ENCODE measurements at places on chromosomes 7 and 10.

DNA sequence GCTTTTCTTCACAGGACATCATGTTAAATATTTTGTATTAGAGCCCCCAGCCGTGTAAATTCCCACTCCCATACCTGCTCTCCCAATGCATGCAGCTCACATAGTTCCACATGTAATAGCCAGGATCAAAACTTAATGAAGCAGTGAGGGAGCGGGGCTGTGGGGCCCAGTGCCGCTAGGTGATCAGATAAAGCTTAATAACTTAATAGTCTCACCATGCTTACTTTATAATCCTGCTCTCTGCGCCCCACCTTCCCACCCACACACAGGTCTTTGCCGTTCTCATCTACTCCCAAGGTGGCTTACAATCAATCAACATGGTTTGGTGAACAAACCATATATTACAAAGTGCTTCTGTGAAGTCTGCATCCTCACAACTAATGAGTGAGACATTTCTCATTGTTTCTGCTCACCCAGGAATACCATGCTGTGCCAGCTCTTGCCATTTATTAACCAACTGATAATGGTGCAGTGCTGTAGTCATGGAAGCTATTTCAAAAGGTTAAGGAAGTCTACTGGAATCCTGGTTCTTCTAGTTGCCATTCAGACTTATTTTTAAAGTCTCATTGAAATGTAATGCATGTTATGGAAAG, 156.4 kb downstream of the CTTNBP2 start:
- no peak for DNase-seq

- DNase-seq = no peak
These were observed 149.4 kb downstream of the SNX10 start for GRCh38 chr7:26441002-26441521.

GRCh38 chr10:6365384-6365783, 162.7 kb downstream of the PFKFB3 start:
- DNase-seq = no peak

- DNase-seq = no peak
These were observed 84.5 kb downstream of the AOAH start for GRCh38 chr7:36639826-36640225.

- no peak for DNase-seq
These were observed 220.9 kb upstream of the MKLN1 start for GRCh38 chr7:131106681-131107336.

DNA sequence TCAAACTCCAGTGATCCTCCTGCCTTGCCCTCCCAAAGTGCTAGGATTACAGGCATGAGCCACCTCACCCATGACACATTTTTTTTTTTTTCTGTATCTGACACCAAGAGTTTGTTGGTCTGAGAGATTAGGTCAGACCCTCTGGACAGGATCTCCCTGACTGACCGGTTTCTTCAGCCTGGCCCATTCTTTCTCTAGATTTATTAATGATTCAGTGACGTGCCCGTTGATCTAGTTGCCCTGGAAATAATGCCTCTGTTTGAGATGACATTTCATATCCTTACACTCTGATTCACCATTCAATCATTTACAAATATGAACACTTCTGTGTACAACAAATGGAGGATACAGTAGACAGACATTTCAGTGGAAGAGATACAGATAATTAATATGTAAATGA, 1.4 kb upstream of the ZNF212 start:
- no peak for DNase-seq

GRCh38 chr10:14353291-14353913, 22.7 kb upstream of the FRMD4A start:
- DNase-seq = no peak

GRCh38 chr10:63210611-63211196, 77.6 kb downstream of the NRBF2 start:
- DNase-seq = no peak

DNA sequence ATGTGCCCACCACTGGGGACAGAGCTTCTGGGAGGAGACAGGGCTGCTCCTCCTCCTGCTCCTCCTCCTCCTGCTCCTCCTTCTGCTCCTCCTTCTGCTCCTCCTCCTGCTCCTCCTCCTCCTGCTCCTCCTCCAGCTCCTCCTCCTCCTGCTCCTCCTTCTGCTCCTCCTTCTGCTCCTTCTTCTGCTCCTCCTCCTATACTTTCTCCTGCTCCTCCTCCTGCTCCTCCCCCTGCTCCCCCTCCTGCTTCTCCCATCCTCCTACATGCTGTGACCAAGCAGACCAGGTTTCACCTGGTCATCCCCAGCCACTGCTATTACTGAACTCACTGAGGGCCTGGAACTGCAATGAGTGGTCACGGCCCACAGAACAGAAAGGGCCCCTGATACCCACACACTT, 154.0 kb upstream of the PPP2R2D start:
- DNase-seq = no peak

DNA sequence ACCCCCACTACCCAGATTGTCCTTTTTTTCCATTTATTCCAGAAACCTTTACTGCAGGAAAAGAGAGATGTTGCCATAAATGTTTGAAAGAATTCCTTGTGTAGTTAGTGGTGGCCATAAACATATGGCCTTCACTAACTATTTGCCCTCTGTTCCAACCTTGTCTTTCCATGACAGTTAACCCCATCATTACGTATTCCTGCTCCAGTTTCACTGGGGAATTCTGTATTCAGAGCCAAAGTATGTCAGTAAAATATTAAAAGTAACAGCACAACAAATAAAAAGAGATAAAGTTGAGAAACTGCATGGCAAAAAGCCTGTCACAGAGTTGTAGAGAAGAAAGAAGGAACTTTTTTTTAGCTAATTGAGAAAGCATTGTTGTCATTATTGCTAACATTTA, 261.3 kb downstream of the BICC1 start:
- DNase-seq = no peak

DNA sequence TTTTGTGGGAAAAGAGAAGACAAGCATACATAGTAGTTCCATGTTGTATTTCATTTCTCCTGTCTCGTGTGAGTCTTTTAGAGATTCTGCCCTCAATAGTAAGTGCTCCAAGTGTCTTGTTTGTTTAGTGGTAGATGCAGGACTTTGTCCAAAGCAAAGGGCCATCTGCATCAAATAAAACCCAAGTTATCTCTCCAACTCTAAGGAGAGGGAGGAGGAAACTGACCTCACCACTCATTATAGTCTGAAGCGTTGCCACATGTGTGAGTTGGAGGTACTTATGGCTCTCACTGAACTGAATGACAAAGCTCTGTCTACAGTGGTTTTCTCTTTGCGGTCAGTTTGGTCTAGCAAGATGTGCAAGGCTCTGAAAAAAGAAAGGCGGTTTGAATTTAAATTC, 272.6 kb downstream of the DOCK4 start:
- DNase-seq = no peak

GRCh38 chr7:72429316-72429715, 17.2 kb upstream of the CALN1 start:
- no peak for DNase-seq

Measured in left forelimb (tissue), 1 donor.